Stimulated activated CD4-positive, alpha-beta T cell treated with anti-CD3 and anti-CD28 coated beads, TNF-alpha, amount 100 ng/mL, for 24 hours (primary cell): ENCODE measurements at places on chromosomes 16 and 17.

GRCh38 chr17:40021451-40021971 lies 6.3 kb downstream of the CSF3 start:
- DNase-seq: no peak

DNA sequence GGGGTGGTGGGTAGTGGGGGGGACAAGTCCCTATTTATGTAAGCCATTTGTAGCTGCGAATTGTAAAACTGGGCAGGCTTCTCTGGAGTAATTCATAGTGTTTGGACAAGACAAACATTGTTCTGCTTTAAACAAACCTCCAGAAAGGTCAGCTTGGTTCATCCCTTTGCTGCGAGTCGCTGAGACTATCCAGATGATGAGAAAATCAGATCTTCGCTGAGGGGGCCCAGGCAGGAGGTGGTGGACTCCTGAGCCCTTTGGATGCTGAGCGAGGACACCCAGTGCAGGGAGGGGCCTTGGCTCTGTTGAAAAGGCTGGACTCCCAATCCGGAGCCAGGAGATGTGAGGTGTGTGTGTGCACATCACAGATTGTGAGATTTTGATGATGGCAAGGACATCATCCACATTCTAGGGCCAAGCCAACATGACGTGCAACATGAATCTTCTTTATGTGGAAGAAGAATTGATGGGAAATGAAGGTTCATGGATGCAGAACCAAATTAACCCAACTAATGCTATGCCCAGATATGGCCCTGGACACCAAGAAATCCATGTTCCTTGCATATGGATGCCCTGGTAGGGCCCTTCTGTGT lies 15.0 kb upstream of the NTN1 start:
- DNase-seq: no peak

GRCh38 chr16:80040413-80040812 lies 439.9 kb upstream of the MAF start:
- DNase-seq: no peak

DNA sequence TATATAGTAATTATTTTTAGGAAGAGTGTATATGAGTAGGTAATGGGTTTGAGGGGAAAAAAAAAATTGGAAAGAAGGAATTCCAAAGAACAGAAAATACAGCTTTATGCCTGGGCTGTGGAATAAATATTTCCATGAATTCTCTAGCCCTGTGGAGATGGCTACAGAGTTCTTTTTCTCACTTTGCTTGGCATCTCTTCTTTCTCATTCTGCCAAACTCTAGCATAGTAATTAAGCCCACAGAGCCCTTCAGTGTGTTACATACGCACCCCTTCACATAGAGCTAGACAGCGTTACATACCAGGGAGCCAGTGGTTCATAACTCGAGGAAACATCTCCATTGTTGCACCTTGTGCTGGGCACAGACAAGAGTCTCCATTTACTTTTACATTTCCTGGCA lies 621.1 kb downstream of the CDH8 start:
- DNase-seq: no peak

- DNase-seq: no peak
Measured at GRCh38 chr17:34609210-34609609, 29.8 kb downstream of the TMEM132E start.

DNA sequence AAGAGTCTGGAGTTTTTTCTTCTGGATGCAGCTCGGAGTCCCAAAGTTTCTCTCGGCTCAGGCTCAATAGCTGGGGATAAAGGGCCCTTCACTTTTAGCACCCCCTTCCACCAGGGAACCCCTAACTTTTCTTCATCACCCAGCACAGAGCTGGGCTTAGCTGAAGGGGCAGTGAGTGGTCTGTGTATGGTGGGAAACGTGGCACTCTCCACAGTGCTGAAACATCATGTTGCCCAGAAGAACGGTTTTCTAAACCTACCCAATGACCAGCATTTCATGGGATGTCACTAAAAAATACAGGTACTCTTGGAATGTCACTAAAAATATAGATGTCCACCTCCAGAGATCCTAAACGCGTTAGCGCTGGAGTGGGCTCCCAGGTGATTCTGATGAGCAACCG lies 12.0 kb downstream of the ERN2 start:
- DNase-seq: no peak
